ENCODE measurements at places on chromosomes 11 and 22.
A peak's percentile ranks its signal among the peaks of the same experiment; 100 is the strongest.

DNA sequence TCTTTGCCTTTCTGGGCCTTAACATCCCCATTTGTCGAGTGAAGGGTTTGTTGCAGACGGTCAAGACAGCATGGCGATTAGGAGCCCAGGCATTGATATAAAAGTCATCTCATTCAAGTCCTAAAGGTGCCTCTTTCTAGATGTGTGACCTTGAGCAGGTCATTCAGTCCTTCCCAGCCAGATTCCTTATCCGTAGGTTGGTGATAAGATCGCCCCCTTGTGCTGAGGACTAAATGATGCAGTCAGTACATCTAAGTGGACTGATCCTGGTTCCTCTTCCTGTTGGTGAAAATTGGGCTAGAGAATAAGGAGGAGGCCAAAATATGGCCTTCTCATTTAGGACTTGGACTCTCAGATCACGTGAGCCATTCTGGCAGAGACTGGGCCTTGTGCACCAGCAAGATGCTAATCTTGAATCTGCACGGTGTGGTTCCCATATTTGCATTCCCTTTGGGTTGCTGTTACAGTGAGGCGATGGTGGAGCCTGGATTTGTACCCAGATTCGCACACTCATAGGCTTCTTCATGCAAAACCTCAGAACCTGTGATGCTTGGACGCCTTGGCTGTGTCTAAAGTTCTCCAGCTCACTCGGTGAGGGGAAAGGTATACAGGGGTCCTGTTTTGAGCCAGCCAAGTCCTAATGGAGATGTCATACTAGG lies 156.8 kb downstream of the MYO18B start:
- DNase-seq: no peak

DNA sequence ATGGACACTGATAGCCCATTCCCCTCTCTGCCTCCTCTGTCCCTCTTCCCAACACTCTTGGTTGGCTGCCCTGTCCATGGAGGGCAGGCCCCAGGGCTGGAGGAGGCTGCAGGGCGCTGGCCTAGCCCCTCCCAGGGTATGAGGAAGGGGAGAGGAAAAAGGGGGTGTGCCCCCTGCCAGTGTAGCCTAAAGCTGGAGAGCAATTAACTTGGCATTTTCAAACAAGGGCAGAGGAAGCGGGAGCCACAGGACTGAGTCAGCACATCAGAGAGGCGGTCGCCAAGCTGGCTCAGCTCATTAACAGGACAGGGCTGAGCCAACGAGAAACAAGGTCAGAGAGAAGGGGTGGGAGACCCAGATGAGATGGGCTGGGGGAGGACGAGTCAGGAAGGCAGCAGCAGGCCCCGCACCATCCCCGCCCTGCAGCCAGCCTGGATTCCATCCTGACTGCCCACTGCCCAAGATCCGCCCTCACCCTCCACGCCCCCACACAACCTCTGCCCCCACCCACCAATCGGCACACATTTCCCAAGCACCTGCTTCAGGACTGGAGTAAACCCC lies 76.3 kb downstream of the BUD13 start:
- DNase-seq: peak; percentile 11

DNA sequence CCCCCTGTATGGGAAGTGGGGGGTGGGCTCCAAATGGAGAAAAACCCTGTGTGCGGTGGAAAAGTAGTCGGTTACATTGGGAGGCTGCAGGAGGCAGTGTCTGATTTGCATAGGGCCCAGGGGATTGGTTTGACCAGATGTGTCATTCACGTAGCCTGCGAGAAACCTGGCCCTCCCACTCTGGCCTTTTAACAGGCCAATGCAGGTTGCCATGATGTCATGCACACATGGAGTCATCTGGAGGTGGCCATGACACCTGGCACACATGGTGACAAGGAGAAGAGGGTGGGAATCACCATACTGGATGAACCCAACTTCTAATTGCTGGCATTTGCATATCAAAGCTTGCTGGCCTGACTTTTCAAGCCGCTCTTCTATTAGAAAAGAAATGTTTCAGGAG lies 50.6 kb downstream of the FAM181B start:
- no peak for DNase-seq

- DNase-seq: no peak
Measured at GRCh38 chr11:18692941-18693760, 5.4 kb upstream of the TMEM86A start.

DNA sequence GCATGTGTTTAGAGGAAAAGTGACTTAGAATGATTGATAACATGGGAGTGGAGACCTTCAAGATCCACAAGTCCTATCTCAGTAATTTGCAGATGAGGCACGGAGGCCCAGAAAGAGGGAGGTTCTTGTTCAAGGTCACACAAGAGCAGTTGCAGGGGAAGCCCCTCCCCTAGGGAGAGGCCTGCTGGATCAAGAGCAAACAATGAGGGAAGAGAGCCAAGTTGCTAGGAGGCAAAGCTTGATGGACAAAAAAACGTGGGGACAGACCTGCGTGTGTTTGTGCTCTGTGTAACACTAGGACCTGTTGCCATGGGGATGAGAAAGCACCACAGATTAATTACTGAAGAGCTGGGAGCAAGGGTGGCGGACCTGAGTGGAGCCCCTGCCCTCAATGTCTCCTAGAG lies 6.4 kb upstream of the MFRP start:
- DNase-seq: no peak

GRCh38 chr22:40029189-40029890 lies 34.6 kb downstream of the FAM83F start:
- DNase-seq: no peak

- DNase-seq: no peak
Measured at GRCh38 chr11:58285483-58286040, 17.5 kb upstream of the OR10W1 start.
